Esophagus squamous epithelium (tissue), 5 donors: ENCODE measurements at places on chromosomes 3 and 15.

DNA sequence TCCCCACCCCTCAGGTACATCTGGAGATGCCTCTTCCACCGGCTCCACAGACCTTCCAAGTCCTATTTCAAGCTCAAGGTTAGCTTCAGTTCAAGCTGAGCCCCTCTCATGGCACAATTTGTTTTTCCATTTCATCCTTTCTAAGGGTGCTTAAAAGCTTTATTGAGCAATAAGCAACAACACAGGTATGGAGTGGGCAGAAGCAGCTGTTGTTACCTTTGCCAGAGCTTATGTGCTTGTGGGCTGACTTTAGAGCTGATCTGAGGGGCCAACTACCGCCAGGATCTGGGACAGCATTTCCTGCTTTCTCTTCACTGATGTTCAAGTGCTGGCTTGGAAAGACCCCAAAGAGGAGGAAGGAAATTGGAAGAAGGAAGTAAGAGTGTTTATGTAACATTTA is 140.0 kb upstream of the KLHL25 start:
- DNase-seq = no peak

DNA sequence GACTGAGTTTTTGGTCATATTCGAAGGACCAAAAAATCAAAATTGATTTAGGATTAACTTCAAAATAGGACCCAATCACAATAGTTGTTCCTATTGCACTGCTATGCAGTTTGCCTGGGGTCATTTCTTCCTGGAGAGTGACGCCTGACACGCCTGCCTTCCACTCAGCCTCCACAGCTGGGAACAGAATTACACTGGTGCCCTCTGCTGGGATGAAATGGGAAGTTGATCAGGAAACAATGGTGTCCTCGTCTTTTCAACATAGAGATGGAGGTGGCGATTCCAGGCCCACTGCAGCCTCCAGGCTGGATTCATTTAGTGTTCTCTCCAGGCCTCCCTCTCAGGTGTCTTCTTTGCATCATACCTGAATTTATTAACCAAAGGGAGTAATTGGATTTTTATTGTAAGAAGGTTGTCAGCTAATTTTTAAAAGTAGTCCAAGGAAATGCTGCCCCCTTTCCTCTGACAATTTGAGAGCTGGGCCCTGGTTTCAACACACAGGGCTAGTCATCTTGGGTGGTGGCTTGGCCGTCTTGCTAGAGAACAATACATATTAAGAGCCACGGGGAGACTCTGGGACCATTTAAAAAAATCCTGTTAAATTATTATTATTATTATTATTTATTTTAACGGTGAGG is 69.7 kb downstream of the GAP43 start:
- DNase-seq = no peak

- DNase-seq = no peak
Observed at GRCh38 chr3:31498791-31499190, 33.9 kb upstream of the STT3B start.

GRCh38 chr3:172704001-172704400 is 6.9 kb downstream of the NCEH1 start:
- DNase-seq = no peak

DNA sequence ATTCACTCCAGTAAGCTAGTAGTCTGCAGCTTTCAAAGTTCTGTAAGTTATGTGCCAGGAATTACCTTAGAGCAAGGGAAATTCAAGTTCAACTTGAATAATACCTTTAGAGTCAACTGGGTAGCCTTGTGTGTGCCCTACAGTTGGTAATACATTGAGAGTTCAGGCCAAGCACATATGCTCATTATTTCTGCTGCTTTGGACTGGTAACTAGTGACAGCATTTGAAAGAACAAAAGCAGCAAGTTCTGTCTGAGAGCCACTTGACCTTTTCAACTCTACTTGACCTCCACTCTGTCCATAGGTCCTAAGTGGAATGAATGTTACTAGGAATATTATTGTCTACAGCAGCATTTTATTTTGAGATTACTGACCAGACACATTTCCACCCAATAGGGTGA is 723.5 kb downstream of the NLGN1 start:
- no peak for DNase-seq
